ENCODE measurements at places on chromosomes 16 and 17.

DNA sequence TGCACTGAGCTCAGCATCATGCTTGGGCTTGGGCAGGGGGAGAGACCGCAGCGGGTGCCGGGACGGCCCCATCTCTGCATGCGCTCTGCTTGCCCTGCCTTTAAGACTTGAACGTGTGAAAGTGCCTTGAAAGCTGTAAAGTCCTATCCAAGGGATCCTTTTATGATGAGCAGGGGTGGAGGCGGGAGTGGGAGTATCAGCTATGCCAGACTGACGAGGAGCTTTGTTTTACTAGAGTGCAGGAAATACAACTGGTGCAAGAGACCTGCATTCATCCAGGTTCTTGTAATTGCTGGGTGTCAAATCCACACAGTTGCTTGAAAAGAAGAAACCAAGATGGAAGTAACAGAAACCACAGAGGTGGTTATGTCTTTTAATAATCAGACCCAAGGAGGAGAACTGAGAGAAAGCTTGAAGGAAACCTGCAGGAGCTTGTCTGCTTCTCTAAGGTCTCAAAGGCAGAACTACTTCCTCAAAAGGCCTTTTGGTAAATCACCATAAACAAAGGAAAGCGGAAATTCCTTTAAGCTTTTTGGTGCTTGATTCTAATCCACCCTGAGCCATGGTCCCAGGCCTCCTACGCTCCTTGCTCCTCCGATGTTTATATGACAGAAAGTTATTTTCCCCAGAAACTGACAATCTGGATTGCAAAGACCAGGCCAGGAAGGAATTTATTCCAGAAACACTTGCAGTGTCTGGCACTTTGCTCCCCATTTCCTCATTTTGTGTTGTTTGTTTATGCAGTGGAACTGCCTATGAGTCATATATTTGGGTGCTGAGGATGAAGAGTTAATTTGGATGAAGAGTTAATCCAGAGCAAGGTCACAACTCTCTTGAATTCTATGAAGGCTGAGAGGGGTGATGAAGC lies 51.3 kb upstream of the FBXO47 start:
- DNase-seq: no peak

- DNase-seq: no peak
Measured at GRCh38 chr17:7548585-7549400, at the start of gene TNFSF12. Gene TNFSF12 (plus strand): TSS chr17:7549058. CDS start chr17:7549154, 96 bp downstream.

DNA sequence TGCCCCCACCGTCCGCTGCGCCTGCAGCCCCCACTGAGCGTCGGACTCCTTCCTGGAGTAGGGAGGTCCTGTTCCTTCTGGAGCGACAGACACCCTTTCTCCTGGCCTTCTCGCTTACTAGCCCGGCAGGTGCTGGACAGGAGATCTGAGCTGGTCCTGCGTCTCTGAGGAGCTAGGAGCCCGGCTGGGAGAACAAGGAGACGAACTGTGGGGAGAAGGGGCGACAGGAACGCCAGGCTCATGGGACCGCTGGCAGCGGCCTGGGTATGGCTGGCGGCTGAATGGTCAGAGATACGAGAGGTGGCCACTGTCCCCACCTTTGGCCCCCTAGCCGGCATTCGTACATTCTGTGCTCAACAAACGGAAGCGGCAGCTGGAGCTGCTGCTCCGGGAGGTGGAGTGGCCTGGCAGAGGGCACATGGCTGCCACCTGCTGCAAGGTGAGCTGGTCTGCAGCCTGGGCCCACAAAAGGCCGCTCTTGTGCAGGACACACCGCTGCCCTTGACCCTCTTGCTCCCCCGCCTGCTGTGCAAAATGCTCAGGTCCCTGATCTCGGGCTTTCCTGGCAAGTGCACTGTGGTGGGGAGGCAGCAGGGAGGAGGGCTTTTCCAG lies 2066.7 kb downstream of the TP53TG3F start:
- no peak for DNase-seq

- DNase-seq: no peak
Measured at GRCh38 chr16:68978303-68978954, 127.0 kb upstream of the HAS3 start.

GRCh38 chr17:73541111-73541510 lies 103.1 kb downstream of the SDK2 start:
- no peak for DNase-seq

GRCh38 chr16:47779201-47780016 lies 318.3 kb downstream of the PHKB start:
- no peak for DNase-seq

DNA sequence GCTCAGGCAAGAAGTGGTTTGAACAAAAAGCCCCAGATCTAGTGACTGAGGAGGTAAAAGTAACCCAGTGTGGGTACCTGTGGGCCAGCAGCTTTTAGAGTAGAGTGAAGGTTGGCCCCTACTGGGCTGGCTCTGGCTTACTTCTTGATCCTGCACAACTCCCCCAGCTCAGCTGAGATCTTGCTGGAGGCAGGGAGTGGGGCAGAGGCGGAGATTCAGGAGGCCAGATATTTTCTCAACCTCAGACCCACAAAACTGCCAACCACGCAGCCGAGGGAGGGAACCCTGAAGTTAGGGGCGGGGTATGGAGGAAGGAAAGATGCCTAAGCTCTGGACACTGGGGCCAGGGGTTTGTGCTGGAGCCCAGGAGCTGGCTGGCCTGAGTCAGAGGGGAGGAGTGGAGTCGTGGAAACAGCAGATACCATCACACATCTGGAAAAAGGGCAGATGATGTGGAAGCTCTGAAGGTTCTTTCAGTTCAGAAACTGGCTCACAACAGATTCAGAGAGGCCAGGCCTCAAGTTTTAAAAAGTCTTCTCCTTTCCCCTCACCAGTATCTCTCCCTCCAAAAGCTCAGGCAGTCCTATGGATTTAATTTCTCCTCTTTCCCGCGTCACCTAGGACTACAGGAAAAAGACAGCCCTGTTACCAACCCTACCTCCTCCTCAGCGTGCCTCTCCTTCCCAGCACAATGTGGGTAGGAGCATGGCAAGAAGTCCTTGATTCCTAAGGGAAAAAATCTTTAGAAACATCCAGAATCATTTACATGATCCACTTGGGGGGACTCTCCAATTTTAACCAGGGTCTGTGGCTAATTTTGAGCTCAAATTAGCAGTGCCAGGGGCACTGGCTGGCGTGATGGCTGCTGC lies 48.1 kb downstream of the MYO18A start:
- no peak for DNase-seq

GRCh38 chr17:8697323-8697741 lies 47.3 kb downstream of the CCDC42 start:
- DNase-seq: no peak

Data from epithelial cell of prostate (primary cell).